ENCODE measurements at places on chromosomes 7 and 10.

GRCh38 chr7:31020161-31020560 is 31.9 kb upstream of the ADCYAP1R1 start:
- no peak for DNase-seq

DNA sequence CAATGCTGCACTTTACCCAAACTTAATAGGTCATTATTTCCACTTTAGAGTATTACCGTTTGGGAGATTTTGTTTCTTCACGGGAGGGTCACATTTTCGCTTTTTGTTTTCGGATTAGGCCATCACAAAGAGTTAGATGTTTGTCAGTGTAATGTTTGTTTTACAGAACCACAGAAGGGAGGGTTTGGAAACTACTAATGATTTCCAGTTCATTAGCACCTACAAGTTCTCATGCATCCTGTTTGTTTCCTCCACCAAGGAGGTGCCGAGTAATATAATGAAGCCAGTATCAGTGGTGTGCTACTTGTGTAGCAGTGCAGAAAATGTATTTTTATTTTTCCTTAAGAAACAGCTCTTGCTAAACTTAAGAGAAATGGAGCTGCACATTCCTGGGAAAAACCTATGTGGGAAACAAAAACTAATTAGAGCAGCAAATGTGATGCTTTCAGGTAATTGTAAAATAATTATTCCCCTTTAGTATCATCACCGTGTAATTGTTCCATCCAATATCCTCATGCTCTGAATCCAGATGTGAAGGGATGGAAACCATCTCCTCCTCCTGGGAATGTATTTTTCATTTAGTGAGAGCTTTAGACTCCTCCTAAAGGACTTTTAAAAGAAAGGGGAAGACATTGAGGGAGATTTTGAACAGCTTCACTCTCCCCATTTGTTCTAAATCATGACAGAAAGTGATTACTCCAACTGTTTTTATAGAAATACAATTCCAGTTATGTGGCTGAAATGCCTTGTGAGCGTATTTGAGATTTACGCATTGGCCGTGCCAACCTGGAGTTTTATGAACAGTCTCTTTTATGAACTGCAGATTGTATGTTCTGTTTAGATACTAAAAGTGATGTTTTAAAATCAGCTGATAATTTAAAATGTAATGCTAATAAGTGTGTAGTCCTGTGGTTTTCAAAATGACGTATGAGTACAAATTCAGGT is 5.6 kb downstream of the CELF2 start:
- DNase-seq = no peak

GRCh38 chr10:121819049-121819448 is 108.8 kb downstream of the ATE1 start:
- DNase-seq = no peak

DNA sequence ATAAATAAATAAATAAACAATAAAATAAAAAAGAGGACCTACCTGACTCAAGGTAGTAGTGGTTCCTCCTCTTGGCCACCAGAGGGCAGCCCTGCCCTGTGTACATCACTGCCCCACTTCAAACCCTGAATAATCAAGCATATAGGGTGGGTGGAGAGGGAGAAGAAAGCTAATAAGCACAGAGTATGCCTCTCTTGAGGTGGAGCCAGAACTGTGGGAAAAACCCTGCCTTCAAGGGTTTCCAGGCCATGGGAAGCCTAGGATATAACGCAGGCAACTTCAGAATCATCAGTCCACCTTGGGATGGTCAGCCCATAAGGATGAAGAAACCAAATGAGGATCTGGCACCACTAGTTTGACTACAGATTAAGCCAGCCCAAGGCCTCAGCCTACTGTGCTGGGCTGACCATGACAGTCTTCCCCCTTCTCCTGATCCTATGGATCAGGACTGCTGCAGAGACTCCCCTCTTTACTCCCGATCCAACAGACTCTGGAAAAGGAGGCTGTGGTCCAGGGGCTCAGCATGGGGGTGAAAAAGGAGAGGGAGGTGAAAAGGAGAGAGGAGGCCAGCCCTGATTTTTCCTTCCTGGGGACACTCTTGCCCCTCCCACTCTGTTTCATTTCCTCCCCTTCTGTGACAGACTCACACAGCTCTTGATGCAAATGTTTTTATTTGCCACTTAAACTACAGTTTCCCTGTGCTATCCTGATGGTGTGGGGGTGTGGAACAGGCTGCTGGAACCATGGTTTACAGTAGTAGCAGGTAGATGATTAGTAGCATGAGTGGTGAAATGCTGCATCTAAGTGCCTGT is 10.1 kb downstream of the AVPI1 start:
- DNase-seq = no peak

DNA sequence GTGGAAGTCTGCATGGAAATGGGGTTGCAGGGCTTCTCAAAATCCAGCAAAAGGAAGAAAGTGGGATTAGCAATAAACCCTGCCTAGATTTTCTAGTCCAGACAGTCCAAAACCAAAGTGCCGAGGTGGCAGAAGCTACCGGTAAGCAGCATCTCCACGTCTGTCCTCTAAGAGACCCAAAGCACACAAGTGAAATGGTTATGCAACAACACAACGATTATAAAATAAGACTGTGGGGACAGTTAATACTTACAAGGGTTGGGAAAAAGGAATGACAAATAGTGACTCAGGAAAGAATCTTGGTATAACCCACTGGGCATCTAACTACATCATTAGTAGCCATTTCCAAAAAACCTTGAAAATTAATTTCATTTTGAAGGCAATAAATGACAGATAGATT is 24.7 kb downstream of the CREB3L2 start:
- DNase-seq = no peak

GRCh38 chr7:99116144-99116543 is 27.8 kb downstream of the SMURF1 start:
- DNase-seq = no peak

- DNase-seq = no peak
These were observed 24.9 kb downstream of the CALD1 start for GRCh38 chr7:134804351-134804750.

DNA sequence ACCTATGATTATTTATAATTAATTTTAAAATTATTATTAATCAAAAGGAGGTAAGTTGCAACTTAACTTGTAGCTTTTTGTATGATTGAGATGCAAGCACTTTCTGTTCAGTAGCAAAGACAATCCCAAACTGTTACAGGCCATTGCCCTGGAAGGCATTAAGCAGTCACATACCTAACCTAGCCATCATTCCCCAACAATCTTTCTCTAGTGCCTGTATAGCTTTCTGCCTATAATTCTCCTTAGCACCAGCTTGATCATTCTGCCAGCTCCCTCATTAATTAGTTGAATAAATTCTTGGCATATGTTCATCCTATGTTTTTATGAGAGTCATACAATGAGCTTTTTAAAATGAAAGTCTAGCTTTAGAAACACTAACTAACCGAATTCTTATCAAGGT is 178.9 kb upstream of the TMEM106B start:
- DNase-seq = no peak

GRCh38 chr10:11605807-11606408 is 5.5 kb downstream of the USP6NL start:
- no peak for DNase-seq

DNA sequence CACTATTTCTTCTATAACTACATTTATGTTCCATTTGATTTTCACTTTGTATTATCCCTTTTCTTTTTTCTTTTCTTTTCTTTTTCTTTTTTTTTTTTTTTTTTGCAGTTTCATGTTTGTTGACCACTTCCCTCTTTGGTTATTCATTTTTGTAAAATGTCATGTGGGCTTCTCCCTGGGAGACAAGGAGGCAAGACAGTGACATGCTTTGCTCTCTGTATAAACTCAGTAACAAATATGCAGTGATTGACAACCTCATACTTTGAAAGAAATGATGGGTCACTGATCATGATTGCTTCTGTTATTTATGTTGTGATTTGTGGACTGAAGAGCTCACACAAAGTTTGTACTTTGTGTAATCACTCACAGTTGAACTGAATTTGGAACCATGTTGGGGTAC is 90.2 kb upstream of the ABI1 start:
- DNase-seq = no peak

DNA sequence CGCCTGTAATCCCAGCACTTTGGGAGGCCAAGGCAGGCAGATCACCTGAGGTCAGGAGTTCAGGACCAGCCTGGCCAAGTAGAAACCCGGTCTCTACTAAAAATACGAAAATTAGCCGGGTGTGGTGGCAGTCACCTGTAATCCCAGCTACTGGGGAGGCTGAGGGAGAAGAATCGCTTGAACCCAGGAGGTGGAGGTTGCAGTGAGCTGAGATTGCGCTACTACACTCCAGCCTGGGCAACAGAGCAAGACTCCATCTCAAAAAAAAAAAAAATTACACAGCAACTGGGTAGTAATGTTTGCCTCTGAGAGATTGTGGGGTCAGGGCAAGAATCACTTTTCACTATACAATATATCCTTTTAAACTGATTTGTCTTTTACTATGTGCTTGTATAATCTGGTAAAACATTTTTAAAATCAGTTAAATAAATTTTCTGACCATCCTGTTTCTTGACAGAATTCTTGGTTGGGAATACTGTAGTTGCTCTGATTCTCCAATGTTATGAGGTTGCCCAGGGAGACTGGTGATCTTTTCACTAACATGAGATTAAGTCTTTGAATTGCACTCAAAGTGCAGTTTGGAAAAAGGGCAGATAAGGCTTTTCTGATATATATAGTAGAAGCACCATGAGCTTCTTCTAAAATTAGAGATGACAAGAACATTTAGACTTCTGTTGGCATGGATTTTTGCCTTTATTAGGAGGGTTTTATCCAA is 1.5 kb downstream of the ENTPD7 start:
- no peak for DNase-seq

DNA sequence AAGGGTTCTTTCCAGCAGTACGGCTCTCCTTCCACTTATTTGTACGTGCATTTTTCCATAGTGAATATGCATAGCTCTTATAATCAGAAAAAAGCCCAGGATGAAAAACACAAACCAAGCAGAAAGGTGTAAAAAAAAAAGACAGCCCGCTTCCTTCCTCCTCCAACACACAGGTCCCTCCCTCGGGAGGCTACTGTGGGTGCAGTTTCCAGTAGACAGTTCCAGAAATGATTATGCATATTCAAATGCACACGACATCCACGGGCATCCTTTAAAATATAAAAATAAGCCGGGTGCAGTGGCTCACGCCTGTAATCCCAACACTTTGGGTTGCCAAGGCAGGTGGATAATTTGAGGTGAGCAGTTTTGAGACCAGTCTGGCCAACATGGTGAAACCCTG is 59.9 kb downstream of the TNRC18 start:
- no peak for DNase-seq

GRCh38 chr7:43926798-43927123 is 525 bp downstream of the UBE2D4 start:
- no peak for DNase-seq

GRCh38 chr7:152459724-152460251 is 24.0 kb upstream of the KMT2C start:
- no peak for DNase-seq

GRCh38 chr7:91514591-91514990 is 250.4 kb downstream of the FZD1 start:
- DNase-seq = no peak

- DNase-seq = no peak
These were observed 16.4 kb upstream of the SRRM3 start for GRCh38 chr7:76185187-76185896.

- no peak for DNase-seq
These were observed 28.0 kb downstream of the ITGB1 start for GRCh38 chr10:32930036-32930435.

GRCh38 chr10:105598207-105598606 is 957.1 kb downstream of the SORCS3 start:
- DNase-seq = no peak

GRCh38 chr10:78649429-78649828 is 419.3 kb upstream of the ZMIZ1 start:
- DNase-seq = no peak

- DNase-seq = no peak
These were observed 13.1 kb upstream of the TCAF1 start for GRCh38 chr7:143914938-143915652.

GRCh38 chr7:44634187-44634838 is 27.9 kb downstream of the OGDH start:
- no peak for DNase-seq

DNA sequence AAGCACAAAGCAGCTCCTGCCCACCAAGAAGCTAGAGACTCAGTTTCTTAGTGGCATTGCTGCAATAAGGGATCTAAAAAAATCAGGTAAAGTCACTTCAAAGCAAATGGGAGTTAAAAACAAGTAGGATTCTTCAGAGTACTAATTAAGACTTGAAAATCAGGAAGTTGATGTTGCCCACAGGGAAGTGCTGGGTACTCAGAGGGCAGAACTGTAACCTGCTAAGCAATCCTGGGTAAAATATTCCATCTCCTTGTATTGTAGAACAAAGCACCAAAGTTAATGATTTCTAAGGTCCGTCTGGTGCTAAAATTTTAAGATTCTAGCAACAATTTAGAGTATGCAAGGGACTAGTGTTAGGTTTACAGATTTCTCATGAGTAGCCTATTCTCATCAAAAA is 8.3 kb downstream of the PEX1 start:
- no peak for DNase-seq

DNA sequence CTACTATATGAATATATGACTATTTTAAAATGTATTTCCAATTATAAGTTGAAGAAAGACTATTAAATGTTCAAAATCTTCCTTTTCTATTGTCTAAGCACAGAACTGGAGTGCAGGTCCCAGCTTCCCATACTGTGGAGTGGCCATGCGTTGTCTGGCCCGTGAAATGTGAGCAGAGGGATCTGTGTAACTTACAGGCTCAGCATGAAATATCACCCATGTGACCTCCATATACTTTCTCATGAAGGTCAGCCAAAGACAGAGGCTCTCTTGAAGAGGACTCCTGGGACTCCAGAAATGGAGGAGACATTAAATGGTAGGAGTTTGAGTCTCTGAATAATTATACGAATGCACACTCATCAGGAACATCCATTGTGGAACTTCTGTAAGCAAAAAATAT is 92.4 kb upstream of the CAV2 start:
- no peak for DNase-seq

GRCh38 chr10:87054373-87055295 is 34.5 kb downstream of the FAM25A start:
- no peak for DNase-seq

- no peak for DNase-seq
These were observed 75.8 kb upstream of the BMPER start for GRCh38 chr7:33829536-33829935.

DNA sequence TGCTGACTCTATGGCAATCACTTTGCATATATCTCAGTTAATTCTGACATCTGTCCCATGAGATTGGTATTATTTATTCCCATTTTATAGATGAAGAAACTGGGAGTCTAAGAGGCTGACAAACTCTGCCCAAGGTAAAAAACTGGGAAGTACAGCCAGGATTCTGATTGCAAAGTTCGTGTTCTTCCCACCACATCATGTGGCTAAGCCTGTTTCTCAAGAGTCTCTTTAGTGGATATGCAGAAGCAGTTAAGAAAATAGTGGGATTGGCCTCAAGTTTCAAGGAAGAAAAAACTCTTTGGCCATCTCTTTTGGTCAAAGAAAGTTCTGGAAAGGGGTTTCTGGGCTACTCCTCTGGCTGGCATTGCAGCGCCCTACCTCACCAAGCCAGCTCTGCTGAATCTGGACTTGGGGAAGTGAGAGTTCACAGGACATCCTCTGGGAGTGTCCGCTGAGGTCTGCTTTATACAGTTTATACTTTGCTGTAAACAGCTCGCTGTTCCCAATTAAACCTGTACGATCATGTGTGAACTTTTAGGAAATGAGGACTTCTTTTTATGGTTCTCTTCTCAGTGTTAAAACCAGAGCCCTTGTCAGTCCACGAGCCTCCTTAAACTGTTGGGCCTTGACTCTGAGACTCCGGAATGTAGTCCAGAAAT is 12.2 kb upstream of the BMPR1A start:
- DNase-seq = no peak

- no peak for DNase-seq
These were observed 289.7 kb downstream of the TCF7L2 start for GRCh38 chr10:113239566-113240350.
